ENCODE measurements at places on chromosomes 13 and 19.

DNA sequence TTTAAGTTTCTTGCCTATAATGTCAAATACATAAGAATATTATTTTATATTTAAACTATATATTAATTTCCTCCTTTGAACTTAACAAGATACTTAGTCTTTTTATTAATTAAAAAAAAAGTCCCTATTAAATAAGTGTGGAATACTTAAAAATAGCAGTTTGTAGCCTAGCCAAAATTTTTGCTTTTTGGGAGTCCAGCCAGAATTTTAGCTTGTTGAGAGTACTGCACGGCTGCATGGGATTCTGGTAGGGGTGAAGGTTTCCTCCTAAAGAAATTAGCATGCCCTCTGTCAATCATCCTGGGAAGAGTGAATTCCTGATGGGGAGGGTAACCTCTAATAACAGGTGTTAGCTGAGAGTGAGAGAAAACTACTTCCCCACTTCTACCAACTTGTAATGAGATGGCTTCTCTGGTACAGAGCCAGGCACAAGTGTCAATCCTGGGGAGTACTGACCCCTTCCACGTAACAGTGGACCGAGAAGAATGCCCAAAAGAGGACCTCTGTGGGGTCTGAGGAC is 195.7 kb downstream of the SPRY2 start:
- no peak for DNase-seq

- no peak for DNase-seq
Observed at GRCh38 chr13:30312904-30313303, 5.6 kb upstream of the KATNAL1 start.

GRCh38 chr13:95644601-95645052 is at the start of gene DZIP1:
Gene DZIP1, minus strand, starts transcription at chr13:95644706. Its CDS starts 2,677 bp downstream, at chr13:95642029.
- peak; percentile 39 for DNase-seq

GRCh38 chr19:574658-575526 is 2.5 kb downstream of the BSG start:
- no peak for DNase-seq

GRCh38 chr19:15104411-15104810 is 2.8 kb upstream of the SYDE1 start:
- DNase-seq, result no peak
